Right forelimb (tissue), 1 donor: ENCODE measurements at places on chromosomes 7 and 10.

DNA sequence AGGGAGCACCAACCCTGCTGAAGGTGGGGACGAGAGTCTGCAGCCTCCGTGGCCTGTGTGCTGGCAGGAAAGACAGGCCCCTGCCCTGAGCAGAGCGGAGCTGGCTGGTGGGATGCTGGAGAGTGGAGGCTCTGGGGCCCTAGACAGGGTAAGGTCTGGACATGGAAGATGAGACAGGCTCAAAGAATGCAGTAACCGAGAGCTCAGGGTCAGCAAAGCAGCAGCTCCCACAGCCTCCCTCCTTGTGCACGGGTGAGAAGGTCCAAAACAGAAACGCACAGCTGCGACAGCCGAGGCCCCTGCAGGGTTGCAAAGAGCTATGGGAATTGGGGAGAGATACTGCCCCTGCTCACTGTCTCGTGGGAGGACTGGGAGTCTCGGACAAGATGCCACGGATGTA is 80.5 kb downstream of the TNS3 start:
- no peak for DNase-seq

- no peak for DNase-seq
Measured at GRCh38 chr7:18803923-18804322, 308.4 kb downstream of the HDAC9 start.

DNA sequence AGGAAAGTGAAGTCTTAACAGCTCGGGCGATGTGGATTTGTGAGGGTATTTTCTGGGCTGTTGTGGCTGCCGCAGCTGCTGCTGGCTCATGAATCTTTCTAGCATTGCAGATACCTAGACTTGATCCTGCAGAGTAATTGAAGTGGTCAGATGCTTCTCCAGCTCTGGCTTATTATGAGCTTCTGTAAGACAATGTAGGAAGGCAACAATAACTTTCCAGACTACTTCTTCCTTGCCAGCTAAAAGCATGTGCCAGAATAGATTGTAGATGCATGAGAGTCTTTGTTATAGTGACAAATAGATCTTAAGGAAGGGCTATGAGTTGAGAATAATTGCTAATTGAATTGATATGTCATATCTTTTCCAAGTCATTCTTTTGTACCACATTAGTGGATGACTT is 461.4 kb upstream of the POT1 start:
- DNase-seq: no peak

DNA sequence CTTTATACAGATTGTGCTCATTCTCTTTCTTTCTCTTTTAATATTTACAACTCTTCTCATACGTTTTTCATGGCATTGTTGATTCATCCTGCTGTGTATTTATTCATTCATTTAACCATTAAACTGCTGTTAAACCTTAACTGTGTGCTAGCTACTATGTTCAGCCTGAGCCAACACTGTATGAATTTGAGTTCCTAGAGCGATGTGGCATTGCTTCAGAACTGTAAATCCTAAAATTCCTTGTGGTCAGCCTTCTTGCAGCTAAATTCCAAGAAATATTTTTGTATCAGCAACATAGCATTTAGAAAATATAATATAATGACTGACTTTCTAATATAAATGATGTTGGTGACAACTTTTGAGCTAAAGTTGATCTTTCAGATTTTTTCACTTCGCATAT is 184.7 kb upstream of the FZD1 start:
- no peak for DNase-seq
